ENCODE measurements at places on chromosomes 13 and 19. TPM values are rescaled to one million over a fixed set of nuclear protein-coding genes. Genes with fewer than 3 reads are reported as not detected.

The ATP4B gene
- total RNA-seq = not detected

The NDUFA7 gene
- 11.7 TPM for total RNA-seq

The UBE2L5 gene
- total RNA-seq = not detected

The VSTM1 gene
- total RNA-seq = not detected

The LILRA1 gene
- total RNA-seq = 0.22 TPM

The ODAD3 gene
- total RNA-seq = 0.27 TPM

The DOCK6 gene
- total RNA-seq = 44.9 TPM

The GIPR gene
- 0.11 TPM for total RNA-seq

The GAMT gene
- 26.2 TPM for total RNA-seq

The PLPPR3 gene
- 21.2 TPM for total RNA-seq

The CTXN1 gene
- total RNA-seq = 10.9 TPM

The TEX101 gene
- 0.55 TPM for total RNA-seq

The C19orf81 gene
- not detected for total RNA-seq

The ZNF69 gene
- total RNA-seq = 23.9 TPM

The TSHZ3 gene
- 14.8 TPM for total RNA-seq

The ARRDC5 gene
- not detected for total RNA-seq

The GIPC3 gene
- 0.60 TPM for total RNA-seq

All from camera-type eye (tissue), 1 donor.